ENCODE measurements at places on chromosomes 13 and 19. TPM values are rescaled to one million over a fixed set of nuclear protein-coding genes. Genes with fewer than 3 reads are reported as not detected.
A peak's percentile ranks its signal among the peaks of the same experiment; 100 is the strongest.

SLAIN1 gene
- 16.7 TPM for total RNA-seq

MYO16 gene
- total RNA-seq: 0.15 TPM

ERICH4 gene
- total RNA-seq: not detected

PRDX2 gene
- total RNA-seq: 199 TPM

KLF1 gene
- total RNA-seq: not detected

DNA sequence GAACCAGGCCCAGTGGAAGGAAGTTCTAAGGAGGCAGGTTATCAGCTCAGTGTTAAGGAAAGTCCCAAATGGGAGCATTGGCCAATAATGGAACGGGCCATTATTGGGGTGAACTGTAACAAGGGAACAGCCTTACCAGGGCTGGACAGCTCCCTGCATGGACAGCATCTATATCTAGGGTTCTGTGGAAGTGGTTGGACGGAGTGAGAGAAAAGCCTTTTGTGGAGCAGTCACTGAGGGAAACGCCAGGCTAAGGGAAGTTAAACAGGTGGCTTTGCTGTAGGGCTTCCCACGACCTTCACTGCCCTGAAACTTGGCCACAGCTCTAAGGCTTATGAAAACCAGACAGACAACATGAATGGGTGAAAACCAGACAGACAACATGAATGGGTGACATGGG, 17.0 kb downstream of the POU2F2 start:
- H3K36me3 ChIP-seq: no peaks in the 10 kb centered on the region
- H3K27me3 ChIP-seq: no peaks in the 10 kb centered on the region
- DNase-seq: no peak
- no peak overlapping the region for H3K27ac ChIP-seq
- H3K4me3 ChIP-seq: no peak overlapping the region
- no peaks in the 10 kb centered on the region for H3K4me1 ChIP-seq

DNA sequence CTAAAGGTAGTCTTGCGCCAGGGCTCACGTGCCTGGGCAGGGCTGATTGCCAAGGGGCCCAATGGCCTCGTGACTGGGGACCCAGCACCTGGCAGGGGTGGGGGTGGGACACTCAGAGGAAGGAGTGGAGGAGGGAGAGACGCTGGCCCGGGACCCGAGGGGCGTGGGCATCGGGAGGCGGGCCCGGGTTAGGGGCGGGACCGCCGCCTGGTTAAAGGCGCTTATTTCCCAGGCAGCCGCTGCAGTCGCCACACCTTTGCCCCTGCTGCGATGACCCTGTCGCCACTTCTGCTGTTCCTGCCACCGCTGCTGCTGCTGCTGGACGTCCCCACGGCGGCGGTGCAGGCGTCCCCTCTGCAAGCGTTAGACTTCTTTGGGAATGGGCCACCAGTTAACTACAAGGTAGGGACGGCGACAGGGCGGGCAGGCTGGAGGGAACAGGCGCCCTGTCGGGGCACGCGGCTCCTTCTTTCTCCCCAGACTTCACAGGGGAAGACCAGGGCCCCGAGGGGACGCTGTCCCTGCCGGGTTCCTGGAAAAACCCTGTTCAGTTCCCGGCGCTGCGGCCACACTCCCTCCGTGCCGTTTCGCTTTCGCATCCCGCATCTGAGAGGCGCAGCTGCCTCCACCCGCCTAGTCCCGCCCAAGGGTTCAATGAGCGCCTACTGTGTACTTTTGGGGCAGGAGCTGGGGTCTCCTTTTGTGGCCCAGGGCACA, at the start of gene IFI30:
TSS of gene IFI30 (plus strand) at position 242 of the 717 bp plus-strand sequence. CDS start at position 271, 29 bp downstream.
- DNase-seq: peak; percentile 74
- no peaks in the 10 kb centered on the region for H3K27me3 ChIP-seq
- peak within 1 kb of the TSS; percentile 76 for H3K27ac ChIP-seq
- peaks cover 6% of the 10 kb centered on the region for H3K36me3 ChIP-seq
- peak within 1 kb of the TSS; percentile 59 for H3K4me3 ChIP-seq

DNA sequence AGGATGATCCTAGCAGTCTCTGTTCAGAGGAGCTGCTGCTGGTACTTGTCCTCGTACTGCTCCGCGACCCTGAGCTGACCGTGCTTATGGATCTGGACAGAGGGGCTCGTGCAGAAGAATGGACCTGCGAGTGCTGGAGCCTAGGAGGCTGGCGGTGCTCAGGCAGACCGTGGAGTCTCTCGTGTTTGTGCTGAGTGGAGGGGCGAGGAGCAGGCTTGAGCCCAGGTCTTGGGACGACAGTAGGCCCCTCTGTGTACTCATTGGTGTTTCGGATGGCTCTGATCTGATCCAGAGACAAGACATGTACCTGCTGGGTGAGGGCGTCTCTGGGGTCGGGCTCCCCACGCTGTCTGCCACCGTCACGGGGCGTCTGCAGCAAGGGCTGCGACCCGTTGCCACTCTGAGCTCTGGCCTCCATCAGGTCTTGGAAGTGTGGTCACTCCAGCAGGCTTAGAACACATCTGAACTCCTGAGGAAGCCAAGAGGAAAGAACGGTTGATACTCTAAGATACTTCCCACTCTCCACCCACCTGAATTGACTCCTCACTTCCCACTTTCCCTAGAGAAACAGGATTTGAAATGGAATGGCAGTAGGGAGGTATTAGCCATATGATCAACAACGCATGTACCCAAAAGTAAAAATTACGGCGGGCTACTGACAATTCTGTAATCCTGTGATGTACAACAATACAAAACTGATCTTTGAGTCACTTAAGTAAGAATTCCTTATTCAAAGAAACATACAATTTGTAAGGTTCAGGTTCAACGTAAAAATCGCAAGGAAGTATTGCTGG, 3.4 kb downstream of the SPRY2 start:
- no peaks in the 10 kb centered on the region for H3K36me3 ChIP-seq
- H3K4me1 ChIP-seq: no peaks in the 10 kb centered on the region
- no peak for DNase-seq
- peak overlapping the region; percentile 96 for H3K27ac ChIP-seq

DNA sequence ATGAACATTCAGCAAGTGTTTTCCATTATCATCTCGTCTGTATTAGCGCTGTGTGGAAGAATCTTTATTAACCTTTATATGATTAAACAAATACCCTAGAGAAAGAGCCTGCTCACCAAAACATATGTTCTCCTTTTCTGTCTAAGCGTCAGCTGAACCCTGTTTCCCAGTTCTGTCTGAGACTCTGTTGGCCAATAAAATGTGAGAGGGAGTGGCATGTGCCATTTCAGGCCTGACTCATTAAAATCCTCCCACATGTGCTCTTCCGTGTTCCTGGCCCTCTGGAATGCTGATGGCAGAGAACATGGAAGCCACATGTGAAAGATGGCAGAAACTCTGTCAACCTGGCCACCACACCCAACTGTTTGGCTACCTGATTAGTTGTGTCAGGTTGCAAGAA, 181.9 kb upstream of the EDNRB start:
- DNase-seq: no peak
- no peaks in the 10 kb centered on the region for H3K36me3 ChIP-seq
- H3K4me3 ChIP-seq: no peak overlapping the region
- no peak overlapping the region for H3K27ac ChIP-seq

- no peak for DNase-seq
- no peak overlapping the region for H3K4me3 ChIP-seq
- H3K27me3 ChIP-seq: no peaks in the 10 kb centered on the region
- H3K4me1 ChIP-seq: no peaks in the 10 kb centered on the region
- no peaks in the 10 kb centered on the region for H3K36me3 ChIP-seq
Observed at GRCh38 chr13:50353651-50354415, 338.6 kb downstream of the KCNRG start.

DNA sequence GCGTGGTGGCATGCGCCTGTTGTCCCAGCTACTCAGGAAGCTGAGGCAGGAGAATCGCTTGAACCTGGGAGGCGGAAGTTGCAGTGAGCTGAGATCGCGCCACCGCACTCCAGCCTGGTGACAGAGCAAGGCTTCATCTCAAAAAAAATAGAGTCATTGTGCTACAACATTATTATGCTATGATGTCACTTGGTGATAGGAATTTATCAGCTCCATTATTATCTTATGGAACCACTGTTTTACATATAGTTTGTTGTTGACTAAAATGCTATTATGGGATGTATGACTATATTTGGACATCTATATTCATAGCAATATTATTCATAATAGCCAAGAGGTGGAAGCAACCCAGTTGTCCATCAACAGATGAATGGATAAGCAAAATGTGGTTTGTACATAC, 26.4 kb upstream of the SLC7A1 start:
- no peaks in the 10 kb centered on the region for H3K4me1 ChIP-seq
- no peak overlapping the region for H3K27ac ChIP-seq
- DNase-seq: no peak
- no peak overlapping the region for H3K4me3 ChIP-seq

- DNase-seq: no peak
- no peaks in the 10 kb centered on the region for H3K36me3 ChIP-seq
- H3K27me3 ChIP-seq: no peaks in the 10 kb centered on the region
- no peak overlapping the region for H3K4me3 ChIP-seq
Observed at GRCh38 chr13:30241532-30241931, 65.8 kb downstream of the KATNAL1 start.

DNA sequence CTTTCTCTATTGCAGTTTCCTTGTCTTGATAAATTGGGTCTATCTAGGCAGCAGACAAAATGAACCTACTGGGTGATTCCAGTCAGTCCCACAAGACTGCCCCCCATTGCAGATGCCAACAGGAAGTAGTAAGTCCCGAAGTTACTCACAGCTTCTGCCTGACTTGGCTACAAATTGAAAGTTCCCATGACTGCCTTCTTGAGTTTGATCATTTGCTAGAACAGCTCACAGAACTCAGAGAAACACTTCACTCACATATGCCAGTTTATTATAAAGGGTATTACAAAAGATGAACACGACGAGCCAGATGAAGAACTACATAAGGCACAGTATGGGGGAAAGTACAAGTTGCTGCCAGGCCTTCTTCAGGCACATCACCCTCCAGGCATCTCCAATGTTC, 50.0 kb downstream of the TEX26 start:
- no peaks in the 10 kb centered on the region for H3K4me1 ChIP-seq
- no peak overlapping the region for H3K4me3 ChIP-seq
- no peaks in the 10 kb centered on the region for H3K36me3 ChIP-seq
- DNase-seq: no peak
- H3K27ac ChIP-seq: no peak overlapping the region
- no peaks in the 10 kb centered on the region for H3K27me3 ChIP-seq

DNA sequence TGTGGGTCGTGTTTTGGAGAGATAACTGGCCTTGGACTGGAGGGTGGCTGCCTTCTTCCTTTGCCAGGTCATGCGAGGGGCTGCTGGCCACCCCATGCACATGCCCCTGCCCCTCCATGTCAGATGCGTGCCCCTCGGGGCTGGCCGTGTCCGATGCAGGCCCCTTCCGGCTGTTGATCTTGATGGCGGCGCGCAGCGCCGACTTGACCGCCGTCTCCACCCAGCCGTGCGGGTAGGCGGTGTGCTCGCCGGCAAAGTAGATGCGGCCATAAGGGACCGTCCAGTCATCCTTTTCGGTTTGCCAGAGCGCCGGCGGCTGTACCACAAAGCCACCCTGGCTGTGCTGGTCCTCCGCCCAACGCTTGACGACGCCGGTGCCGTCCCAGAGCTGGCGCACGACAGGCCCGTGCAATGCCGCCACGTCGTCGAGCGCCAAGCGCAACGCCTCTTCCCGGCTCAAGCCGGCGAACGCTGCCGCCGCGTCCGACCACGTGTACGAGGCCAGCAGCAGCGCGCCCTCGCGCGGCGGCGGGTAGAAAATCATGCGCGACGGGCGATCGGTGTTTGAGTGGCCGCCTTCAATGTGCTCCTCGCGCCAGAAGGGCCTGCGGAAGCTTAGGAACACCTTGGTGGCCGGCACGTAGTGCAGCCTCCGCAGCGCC, 6.9 kb downstream of the IL4I1 start:
- no peaks in the 10 kb centered on the region for H3K27me3 ChIP-seq
- H3K4me1 ChIP-seq: no peaks in the 10 kb centered on the region
- no peak overlapping the region for H3K27ac ChIP-seq
- peak overlapping the region; percentile 40 for H3K4me3 ChIP-seq
- DNase-seq: peak; percentile 66

GRCh38 chr13:99688776-99689175, 187.5 kb downstream of the TM9SF2 start:
- DNase-seq: no peak
- H3K27me3 ChIP-seq: no peaks in the 10 kb centered on the region
- H3K4me3 ChIP-seq: no peak overlapping the region

DNA sequence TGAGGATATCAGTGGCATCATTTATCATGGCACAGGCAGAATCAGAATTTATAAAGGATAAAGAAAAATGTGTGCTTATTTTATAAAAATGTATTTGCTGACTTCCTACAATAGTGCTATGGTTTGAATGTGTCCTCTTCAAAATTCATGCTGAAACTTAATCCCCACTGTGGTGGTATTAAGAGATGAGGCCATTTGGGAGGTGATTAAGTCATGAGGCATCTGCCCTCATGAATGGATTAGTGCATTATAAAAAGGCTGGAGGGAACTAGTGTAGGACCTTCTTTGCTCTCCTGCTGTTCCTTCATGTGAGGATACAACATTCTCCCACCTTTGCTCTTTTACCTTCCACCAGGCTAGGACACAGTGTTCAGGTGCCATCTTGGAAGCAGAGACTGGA, 212.8 kb downstream of the RFC3 start:
- no peak for DNase-seq
- no peak overlapping the region for H3K4me3 ChIP-seq
- no peak overlapping the region for H3K27ac ChIP-seq
- no peaks in the 10 kb centered on the region for H3K36me3 ChIP-seq

DNA sequence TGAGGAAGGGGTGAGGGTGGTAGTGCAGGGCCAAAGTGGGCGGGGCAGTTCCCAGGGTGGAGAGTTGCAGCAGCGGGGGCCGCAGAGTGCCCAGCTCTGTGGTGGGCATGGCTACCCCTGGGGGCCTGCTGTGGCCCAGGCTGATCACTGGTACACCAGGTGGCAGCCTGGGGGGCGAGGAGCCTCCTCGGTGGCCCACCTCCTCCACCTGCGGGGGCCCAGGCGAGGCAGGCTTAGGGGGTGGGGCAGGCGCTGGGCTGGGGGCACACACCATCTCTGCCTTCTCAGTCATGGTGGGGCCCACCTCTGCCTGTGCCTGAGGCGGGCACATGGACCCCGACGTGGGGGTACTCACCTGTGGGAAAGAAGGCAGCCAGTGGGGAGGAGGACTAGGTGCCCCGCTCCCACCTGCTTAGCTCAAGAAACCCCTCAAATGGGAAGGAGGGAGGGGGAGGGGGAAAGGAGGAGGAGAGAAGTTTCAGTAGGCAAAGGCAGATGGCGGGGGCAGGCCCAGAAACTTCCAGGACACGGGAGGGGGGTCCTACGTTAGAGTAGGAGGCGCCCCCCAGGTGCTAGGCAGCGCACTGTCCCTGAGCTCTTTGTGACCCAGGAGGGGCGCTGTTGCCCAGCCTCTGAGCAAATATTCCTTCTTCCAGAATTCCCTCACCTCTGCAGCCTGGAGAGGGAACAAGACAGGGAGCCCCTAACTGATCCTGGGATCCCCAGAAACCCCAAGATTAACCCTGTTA, 1.6 kb downstream of the LYL1 start:
- peak overlapping the region; percentile 52 for H3K4me3 ChIP-seq
- H3K27me3 ChIP-seq: no peaks in the 10 kb centered on the region
- H3K4me1 ChIP-seq: peaks cover 4% of the 10 kb centered on the region

DNA sequence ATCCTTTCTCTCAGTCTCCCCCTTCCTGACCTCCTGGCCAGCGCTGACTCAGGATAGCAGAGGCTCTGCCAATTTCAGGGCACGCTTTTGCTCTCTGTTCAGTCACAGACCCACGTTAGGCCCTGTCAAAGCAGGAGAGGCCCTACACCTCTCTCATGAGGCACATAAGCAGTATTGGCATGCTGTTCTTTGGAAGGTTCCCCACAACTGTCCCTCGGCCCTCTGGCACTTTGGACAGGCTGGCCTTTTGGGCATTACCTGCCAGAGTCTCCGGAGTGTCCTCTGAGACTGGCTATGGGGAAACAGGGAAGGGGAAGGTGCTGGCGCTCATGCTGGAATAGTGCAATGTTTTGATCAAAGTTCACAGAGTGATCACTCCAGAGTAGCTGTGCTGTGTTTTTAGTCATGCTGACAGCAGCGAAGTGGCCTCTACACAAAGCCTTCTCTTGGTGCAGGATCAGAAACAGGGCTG, 23.7 kb upstream of the UBE2L5 start:
- no peaks in the 10 kb centered on the region for H3K27me3 ChIP-seq
- peak overlapping the region; percentile 34 for H3K27ac ChIP-seq
- no peak overlapping the region for H3K4me3 ChIP-seq
